HFFc6 (cell line): ENCODE measurements at places on chromosomes 7 and 10. TPM values are rescaled to one million over a fixed set of nuclear protein-coding genes. Genes with fewer than 3 reads are reported as not detected.

DNA sequence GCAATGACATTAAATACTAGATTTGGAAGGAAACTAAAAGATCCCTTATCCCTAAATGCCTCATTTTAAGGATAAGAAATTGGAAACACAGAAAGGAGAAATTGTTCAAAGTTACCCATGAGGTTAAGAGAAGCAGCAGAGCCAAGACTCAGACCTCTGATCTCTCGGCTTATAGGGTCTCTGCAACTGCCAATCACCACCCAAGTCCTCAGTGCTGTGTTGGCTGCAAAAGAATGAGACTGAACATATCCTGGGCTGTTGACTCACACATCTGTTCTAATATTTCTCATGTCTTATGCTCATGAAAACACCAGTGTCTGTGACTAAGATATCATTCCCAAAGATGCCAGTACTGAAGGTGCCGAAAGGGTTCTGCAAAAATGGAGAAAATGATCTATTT, 153.3 kb downstream of the XPNPEP1 start:
- H3K36me3 ChIP-seq: no peaks in the 10 kb centered on the region
- DNase-seq: no peak
- no peak overlapping the region for H3K27ac ChIP-seq
- H3K4me3 ChIP-seq: no peak overlapping the region
- no peaks in the 10 kb centered on the region for H3K4me1 ChIP-seq

DNA sequence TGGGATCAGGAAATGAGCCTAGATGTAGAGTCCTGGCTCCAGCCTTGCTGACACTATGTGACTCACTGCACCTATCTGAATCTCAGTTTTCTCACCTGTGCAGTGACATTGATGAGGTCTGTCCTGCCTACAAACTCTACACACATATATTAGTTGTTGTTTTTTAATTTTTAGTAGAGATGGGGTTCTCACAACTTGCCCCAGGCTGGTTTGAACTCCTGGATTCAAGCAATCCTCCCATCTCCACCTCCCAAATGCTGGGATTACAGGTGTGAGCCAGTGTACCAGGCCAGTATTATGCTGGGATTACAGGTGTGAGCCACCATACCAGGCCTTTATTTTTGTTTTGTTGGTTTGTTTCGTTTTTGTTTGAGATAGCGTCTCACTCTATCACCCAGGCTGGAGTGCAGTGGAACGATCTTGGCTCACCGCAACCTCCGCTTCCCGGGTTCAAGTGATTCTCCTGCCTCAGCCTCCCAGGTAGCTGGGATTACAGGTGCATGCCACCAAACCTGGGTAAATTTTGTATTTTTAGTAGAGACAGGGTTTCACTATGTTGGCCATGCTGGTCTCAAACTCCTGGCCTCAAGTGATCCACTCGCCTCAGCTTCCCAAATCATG, 11.8 kb upstream of the DDIT4 start:
- no peaks in the 10 kb centered on the region for H3K36me3 ChIP-seq
- peak overlapping the region; percentile 82; the same call in 1 of the 2 replicates for H3K4me3 ChIP-seq
- DNase-seq: no peak

DNA sequence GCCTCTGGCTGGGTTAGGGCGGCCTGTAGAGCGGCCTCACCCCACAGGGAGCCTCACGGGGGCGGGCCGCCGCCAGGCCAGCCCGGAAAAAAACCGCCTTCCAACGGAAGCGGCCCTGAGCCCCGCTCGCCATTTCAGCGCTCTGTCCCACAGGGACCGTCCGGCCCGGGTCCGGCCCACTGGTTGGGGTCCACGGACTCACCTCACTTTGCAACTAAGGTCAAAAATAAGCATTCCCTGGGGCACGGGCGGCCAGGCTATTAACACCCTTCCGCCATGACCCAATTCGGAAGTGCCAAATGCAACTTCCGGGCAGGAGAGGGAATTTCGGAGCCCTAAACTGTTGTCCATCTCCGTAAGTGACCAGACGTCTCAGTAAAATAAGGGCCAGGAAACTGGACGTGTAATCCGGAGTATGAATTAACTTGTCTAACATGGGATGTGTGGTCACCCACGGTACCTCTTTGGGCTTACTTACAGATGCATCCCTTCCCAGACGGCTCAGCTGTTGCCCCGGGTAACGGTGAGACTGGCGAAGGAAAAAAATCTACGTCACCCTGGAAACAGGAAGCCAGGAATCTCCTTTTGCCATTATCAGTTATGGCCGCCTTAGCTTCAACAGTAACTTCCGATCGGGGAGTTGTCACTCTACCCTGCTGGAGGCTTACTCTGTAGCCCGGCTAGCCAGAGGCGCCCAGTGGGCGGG, at the start of gene BBIP1:
BBIP1 (minus strand) TSS at position 538 of the 706 bp plus-strand sequence. CDS start 1,023 bp downstream, outside the sequence.
- no peaks in the 10 kb centered on the region; the same call in 1 of the 2 replicates for H3K36me3 ChIP-seq
- peak; percentile 100 for DNase-seq
- H3K4me1 ChIP-seq: peaks cover 69% of the 10 kb centered on the region
- peak within 1 kb of the TSS; percentile 100 for H3K27ac ChIP-seq
- H3K27me3 ChIP-seq: peaks cover 7% of the 10 kb centered on the region; the same call in 1 of the 2 replicates

GRCh38 chr7:113217314-113217713, 99.0 kb upstream of the SMIM30 start:
- no peak for DNase-seq
- no peaks in the 10 kb centered on the region for H3K36me3 ChIP-seq
- peaks cover 14% of the 10 kb centered on the region for H3K4me1 ChIP-seq

DNA sequence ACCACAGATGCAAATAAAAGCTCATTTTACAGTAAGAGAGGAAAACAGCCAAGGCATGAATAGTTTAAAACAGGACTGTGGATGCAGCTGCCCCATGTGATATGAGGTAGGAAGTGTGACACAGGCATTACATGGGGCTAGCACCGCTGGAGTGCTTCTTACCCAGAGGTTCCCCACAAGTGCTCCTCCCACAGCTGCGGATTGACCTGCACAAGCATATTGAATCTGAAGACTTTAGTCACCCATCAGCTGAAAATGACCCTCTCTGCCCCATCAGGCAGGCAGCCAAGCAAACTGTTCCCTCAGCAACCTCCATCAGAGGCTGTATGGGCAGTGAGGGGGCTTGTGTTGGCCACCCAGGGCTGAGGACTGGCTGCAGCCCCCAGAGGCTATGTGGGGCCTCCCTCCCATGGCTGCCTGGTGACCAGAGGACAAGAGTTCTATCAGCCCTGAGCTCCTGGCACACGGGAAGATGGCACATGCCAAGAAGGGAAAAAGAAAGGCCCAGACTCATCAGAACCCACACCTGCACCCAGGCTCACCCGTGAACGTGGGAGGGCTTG, 98.7 kb downstream of the TCERG1L start:
- H3K36me3 ChIP-seq: peaks cover 3% of the 10 kb centered on the region; the same call in 1 of the 2 replicates
- H3K27ac ChIP-seq: no peak overlapping the region
- H3K4me3 ChIP-seq: no peak overlapping the region
- H3K27me3 ChIP-seq: no peaks in the 10 kb centered on the region; the same call in 1 of the 2 replicates
- no peaks in the 10 kb centered on the region for H3K4me1 ChIP-seq

- peak; percentile 87 for DNase-seq
- peak overlapping the region; percentile 64 for H3K27ac ChIP-seq
- H3K36me3 ChIP-seq: no peaks in the 10 kb centered on the region
- peaks cover 64% of the 10 kb centered on the region for H3K4me1 ChIP-seq
- H3K4me3 ChIP-seq: peak overlapping the region; percentile 70
These were observed 43.9 kb upstream of the GRB10 start for GRCh38 chr7:50826371-50827172.

DNA sequence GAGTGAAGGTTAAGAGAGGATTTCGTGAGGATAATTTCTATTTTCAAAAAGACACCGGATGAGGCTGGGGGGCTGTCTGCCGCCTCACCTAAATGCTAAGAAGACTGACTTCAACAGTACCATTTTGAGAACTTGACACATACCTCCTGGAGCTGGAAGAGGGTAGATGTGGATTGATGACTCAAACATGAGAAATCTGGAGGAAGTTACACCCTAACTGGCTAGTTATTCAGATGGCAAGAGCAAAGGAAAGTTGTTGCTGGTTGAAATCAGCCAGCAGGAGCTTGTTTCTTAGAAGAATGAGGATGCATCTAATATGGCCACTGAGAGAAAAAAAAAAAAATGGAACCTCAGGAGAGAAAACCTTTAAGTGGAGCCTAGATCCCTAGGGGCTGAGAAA, 76.2 kb upstream of the KIAA1217 start:
- no peak overlapping the region for H3K27ac ChIP-seq
- H3K36me3 ChIP-seq: peaks cover 7% of the 10 kb centered on the region
- no peaks in the 10 kb centered on the region for H3K4me1 ChIP-seq

GRCh38 chr7:156842740-156843140, 50.2 kb downstream of the LMBR1 start:
- DNase-seq: no peak
- 0 out of 2 replicates have a peak, but pooled peaks cover 4% of the 10 kb centered on the region for H3K36me3 ChIP-seq
- H3K27ac ChIP-seq: no peak overlapping the region
- peaks cover 2% of the 10 kb centered on the region; the same call in 1 of the 2 replicates for H3K27me3 ChIP-seq

DNA sequence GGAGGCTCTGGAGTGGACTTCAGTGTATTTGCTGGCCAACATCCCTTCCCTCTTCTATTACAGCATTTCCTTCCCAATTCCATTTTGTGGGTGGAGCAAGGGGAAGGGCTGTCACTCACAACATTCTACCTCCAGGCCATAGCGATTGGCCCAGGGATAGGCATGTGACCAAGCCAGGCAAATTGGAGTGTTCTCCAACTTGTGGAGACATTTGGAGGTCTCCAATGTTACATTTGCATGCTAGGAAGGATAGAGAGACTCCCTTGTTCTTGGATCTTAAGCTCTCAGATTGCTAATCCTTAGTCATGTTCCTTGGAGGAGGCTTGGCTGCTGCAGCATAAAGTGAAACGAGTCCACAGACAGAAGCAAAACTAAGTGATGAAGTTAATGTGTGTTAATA, 95.6 kb upstream of the KIF5B start:
- H3K27ac ChIP-seq: no peak overlapping the region
- no peak overlapping the region for H3K4me3 ChIP-seq

- H3K4me3 ChIP-seq: no peak overlapping the region
- H3K4me1 ChIP-seq: peaks cover 70% of the 10 kb centered on the region
- H3K36me3 ChIP-seq: peaks cover 10% of the 10 kb centered on the region
- H3K27ac ChIP-seq: no peak overlapping the region
- no peaks in the 10 kb centered on the region; the same call in none of the 2 replicates for H3K27me3 ChIP-seq
- DNase-seq: no peak
These were observed 115.1 kb downstream of the PARD3 start for GRCh38 chr10:34699904-34700517.

DNA sequence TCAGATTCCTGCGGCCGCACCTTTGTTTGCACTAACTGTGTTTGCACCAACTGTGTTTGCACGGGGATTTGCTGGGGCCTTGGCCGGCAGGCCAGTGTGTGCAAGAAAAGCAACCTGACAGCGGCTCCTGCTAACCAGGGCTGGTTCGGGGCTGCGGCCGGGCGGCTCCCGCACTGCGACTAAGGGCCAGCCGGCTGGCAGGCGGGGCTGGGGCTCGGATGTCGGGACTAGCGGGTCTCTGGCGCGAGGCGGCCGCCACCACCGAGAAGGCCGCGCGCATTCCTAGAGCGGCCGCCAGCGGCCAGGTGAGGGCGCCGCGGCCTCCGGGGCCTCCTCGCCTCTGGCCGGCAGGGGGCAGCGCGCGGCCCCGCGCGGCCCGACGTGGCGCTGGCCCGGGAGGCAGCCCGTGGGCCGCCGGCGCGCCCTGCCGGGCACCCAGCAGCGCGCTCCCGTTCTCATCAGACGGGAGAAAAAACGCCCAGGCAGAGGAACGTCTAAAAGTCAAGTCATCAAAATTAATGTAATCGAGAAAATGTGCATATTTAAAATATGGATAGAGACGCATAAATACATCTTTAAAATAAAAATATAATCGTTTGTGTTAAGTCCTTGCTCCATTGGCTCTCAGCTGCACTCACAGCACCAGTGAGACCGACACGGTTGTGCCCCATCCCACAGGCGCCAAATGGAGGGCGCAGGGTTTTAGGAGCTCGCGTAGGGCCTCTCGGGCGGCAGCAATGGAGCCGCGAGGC, 38.5 kb downstream of the ZNF777 start:
- H3K4me1 ChIP-seq: no peaks in the 10 kb centered on the region
- H3K4me3 ChIP-seq: peak overlapping the region; percentile 72
- no peak overlapping the region for H3K27ac ChIP-seq
- H3K27me3 ChIP-seq: peaks cover 6% of the 10 kb centered on the region; the same call in 1 of the 2 replicates
- no peak for DNase-seq

ZNF425 gene
- total RNA-seq: 2.1 to 3.1 TPM (median 2.7 TPM) in 3 replicates

ABLIM1 gene
- 8.6 to 13.7 TPM (median 12.4 TPM) in 3 replicates for total RNA-seq
